ENCODE measurements at places on chromosomes 13 and 19. TPM values are rescaled to one million over a fixed set of nuclear protein-coding genes. Genes with fewer than 3 reads are reported as not detected.

DNA sequence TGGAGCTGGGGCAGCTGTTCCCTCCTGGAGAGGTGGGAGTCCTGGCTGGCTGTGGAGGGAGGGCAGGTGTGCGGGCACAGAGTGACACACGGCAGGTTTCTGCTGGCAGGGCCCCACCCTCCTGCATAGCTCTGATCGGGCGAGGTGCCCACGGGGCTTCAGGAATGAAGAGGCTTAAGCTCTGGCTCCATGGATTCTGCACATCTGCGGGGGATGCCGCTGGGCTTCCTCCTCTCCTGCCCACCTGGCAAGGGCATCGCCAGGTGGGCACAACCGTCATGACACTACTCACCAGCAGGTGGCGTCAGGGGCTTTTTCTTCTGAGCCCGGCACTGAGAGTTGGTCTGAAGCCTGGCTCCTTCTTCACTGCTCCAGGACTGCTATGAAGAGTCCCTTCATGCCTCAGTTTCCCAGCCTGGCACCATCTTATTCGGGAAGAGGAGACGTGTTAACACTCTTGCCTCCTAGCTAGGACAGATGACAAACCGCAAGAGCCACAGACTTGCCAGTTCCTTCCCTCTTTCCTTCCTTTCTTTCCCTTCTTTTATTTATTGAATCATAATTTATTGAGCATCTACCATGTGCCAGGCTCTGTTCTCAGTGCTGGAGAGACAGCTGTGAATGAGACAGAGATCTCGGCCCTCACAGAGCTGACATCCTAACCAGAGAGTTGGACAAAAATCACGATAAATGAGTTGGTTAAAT lies 15.2 kb upstream of the PAK4 start:
- H3K4me3 ChIP-seq: no peak overlapping the region
- H3K27me3 ChIP-seq: no peaks in the 10 kb centered on the region
- DNase-seq: peak; percentile 85
- H3K27ac ChIP-seq: no peak overlapping the region

AP1M1 gene
- total RNA-seq: 27.8 TPM

DNA sequence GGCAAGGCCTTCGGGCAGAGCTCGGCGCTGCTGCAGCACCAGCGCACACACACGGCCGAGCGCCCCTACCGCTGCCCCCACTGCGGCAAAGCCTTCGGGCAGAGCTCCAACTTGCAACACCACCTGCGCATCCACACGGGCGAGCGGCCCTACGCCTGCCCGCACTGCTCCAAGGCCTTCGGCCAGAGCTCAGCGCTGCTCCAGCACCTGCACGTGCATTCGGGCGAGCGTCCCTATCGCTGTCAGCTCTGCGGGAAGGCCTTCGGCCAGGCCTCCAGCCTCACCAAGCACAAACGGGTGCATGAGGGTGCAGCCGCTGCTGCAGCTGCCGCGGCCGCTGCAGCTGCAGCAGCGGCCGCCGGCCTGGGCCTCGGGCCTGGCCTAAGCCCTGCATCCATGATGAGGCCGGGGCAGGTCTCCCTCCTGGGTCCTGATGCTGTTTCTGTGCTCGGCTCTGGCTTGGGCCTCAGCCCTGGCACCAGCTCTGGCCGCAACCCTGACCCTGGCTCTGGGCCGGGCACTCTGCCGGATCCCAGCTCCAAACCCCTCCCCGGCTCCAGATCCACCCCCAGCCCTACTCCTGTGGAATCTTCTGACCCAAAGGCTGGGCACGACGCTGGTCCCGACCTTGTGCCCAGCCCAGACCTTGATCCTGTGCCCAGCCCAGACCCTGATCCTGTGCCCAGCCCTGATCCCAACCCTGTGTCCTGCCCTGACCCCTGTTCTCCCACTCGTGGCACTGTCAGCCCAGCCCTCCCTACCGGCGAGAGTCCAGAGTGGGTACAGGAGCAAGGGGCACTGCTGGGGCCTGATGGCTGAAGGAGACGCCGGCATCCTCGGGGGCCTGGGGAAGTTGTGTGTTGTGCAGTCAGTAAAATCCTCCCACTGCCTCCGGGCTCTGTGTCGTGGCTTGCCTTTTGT lies 2.0 kb upstream of the MCOLN1 start:
- no peaks in the 10 kb centered on the region for H3K27me3 ChIP-seq
- H3K36me3 ChIP-seq: peaks cover 2% of the 10 kb centered on the region
- no peak overlapping the region for H3K4me3 ChIP-seq
- H3K27ac ChIP-seq: no peak overlapping the region

GRCh38 chr19:5253406-5254110 lies 87.1 kb downstream of the PTPRS start:
- H3K27ac ChIP-seq: no peak overlapping the region
- H3K4me1 ChIP-seq: no peaks in the 10 kb centered on the region
- peaks cover 68% of the 10 kb centered on the region for H3K36me3 ChIP-seq
- H3K4me3 ChIP-seq: no peak overlapping the region

All from endodermal cell (in vitro differentiated cells).